ENCODE measurements at places on chromosomes 2 and 18.

DNA sequence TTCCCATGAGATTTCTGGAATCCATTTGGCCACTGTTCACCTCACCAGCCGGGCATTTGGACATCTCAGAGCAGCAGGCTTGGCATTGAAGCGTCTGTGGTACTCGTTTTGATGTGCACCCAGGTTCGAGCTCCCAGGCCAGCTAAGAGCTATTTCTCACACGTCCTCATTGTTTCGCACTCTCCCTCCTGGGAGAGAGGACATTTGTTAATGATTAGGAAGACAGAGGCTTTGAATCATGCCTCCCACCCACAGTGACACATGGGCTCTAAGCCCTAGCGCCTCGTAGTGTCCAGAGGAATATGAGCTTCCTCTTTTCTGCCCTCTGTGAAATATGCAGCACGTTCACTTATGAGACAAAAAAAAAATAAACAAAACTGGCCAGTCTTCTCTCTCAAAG lies 361.8 kb downstream of the RND3 start:
- DNase-seq: no peak

DNA sequence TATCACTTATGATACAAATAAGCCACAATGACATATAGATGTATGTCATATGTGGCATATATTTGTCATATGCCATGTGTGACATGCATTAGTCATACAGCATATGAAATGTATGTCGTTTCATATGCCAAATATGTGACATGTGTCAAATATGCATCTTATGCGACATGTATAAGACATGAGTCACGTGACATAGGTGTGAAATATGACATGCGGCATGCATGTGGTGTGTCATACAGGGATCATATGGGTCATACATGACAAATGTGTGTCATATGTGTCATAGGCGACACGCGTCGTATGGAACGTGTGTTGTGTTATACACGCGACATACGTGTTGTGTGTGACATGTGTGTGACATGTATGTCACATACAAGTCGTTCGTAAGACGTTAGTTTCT lies 2154.0 kb upstream of the PIK3C3 start:
- no peak for DNase-seq

DNA sequence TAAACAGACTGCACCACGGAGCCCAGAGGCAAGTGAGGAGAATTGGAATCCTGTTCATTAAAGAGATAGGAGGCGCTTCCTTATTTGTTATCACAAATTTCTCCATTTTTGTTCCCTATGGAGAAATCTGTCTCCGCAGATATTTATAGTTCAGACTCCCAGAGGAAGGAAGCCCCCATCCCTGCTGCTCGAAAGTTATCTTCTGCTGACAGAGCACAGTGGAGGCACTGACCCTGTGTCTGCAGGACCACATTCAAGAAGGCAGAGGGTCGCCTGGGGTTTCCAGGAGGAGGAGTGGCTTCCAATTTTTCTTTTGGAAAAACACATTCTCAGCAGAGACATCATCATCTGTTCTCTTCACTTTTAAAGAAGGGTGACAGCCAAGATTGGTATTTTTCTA lies 73.0 kb upstream of the GPR45 start:
- DNase-seq: no peak

- DNase-seq: peak; percentile 6
Observed at GRCh38 chr2:43399515-43400264, 173.3 kb upstream of the ZFP36L2 start.

- DNase-seq: no peak
Observed at GRCh38 chr2:10388954-10389560, 59.1 kb downstream of the ODC1 start.

DNA sequence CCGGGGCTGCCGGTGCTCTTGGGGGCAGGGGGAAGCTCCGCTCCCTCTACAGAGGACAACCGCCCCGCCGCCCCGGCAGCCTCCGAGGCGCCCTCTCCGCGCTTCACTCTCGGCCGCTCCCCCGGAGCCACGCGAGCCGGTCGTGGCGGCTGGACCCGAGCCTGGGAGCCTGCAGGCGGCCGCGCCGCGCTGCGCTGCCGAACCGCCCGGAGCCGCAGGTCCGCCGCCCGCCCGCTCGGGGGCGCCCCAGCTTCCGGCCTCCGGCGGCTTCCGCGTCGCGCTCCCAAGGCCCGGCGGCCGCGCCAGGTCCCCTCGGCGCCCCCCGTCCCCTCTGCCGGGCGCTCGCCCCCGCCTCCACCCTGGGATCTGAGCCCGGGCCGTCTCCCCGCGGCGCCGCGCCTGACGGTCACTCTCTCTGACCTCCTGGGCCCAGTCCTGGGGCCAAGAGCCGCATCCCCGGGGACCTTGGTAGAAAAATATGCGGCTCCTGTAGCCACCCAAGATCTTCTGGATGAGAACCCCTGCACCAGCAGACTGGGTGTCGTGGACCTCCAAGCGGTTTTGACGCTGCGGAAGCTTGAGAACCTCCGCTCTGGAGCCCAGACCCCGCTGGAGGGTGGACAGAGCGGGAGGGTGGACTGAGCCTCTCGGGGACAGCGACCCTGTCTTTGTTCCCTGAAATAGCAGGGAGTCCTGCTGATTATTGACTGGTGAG lies 44.3 kb downstream of the SERTAD2 start:
- DNase-seq: no peak

DNA sequence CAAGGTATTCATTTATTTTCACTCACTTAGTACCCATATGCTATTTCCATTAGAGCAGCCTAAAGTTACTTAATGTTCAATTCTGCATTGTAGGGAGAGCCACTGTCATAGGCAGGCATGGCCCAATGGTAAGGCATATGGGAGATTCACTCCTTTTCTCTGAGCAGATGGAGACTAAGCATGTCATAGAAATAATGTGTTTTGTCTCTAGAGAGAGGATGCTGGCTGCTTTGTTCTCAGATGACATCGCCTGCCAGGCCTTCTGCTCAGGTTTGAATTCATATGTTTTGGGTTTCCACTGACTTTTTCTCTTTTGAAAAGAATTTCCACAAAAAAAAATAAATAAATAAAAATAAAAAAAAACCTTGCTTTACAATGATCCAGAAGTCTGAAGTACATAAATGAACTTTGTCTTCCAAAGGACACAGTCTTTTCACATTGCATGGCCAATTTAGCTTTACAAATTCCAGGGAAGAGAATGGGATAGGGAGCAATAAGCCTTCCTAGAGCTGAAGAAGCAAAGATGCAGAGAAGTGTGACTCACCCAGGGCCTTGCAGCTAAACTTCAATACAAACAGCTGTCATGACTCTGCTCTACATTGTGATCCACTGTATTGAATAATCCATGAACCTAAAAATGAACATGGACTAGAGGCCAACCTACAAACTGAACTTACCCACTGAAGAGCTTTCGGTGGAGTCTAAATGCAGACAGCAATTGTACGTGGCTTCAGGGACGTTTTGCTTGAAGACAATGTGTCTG lies 422.5 kb downstream of the CMPK2 start:
- DNase-seq: no peak

DNA sequence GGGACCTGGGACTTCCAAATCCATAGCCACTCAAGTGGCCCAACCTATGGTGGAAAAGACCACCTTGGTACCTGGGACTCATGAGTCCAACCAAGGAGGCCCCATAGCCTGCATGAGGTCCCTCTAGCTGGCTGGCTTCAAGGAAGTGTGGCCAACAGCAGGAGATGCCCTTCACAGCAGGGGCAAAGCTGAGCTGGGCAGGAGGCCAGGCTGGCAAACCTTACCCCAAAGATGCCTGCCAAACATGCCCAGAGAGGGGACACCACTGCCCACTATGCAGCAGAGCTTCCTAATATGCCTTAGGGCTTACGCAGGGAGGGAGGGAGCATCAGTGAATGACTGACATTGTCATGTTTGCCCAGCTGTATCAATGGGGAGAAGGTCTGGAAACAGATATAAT lies 188.0 kb upstream of the GLI2 start:
- DNase-seq: no peak

DNA sequence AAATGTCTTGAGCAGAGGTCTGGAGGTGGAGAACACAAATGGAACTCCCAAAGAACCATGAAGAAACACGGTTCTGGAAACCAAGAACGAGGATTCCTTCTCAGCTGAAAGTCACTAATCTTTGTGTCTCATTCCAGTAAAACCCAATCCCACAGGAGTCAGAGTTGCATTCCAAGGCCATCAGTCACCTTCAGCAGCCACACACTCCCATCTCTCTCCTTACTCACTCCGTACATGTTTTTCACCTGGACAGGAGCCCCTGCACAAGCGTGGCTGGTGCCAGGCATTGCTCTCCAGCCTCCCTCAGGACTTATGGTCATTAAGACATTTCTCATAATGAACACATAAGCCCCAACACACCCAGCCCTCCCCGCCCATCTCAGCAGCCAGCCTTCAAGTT lies 175.4 kb upstream of the SIX2 start:
- DNase-seq: no peak

GRCh38 chr2:111198701-111199100 lies 78.0 kb downstream of the BCL2L11 start:
- no peak for DNase-seq

DNA sequence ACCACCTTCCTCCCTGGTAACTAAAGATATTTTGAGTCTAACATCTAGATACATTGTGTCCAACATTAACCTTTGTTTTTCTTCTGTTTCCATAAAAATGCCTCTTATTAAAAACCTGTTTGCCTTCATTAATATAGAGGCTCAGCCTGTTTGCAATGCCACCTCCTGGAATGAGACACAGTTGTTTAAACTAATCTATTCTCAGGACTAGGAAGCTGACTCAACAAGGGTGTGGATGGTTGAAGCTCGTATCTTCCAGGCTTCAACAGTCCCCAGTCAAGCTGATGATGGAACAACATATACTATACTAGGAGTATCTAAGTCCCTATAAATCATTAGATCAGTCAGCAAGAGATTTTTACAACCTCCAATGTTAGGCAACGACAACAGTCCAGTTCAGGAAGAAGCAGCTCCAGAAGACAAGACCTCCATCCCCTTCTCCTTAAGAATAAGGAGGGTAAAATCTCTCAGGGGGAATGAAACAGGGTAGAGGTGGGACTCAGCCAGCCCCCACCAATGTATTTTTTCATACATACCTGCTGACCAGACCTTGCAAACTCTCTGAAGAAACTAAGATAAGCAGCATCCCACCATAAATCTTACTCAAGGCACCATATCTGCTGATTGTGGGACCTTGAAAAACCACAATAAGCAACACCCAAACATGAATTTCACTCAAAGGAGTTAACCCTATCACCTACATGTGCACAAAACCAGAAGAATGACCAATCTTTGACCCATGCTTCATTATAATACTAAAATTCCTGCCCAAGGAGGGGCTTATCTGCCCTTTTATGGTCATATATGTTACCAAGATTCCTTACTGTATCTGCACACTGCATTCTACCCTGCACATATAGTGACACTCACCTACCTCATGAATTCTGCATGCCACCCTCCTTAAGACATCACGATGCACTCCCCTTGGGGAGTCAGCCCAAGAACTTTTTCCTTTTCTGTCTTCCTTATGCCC lies 21.4 kb downstream of the ZNF24 start:
- DNase-seq: no peak
